ENCODE measurements at places on chromosomes 3 and 15.

GRCh38 chr3:11379238-11379823, 107.1 kb downstream of the ATG7 start:
- no peak for DNase-seq

GRCh38 chr15:87267798-87268197, 988.7 kb downstream of the NTRK3 start:
- no peak for DNase-seq

GRCh38 chr3:183148056-183148455, 14.5 kb downstream of the LAMP3 start:
- DNase-seq: no peak

GRCh38 chr3:183193762-183194689, 31.5 kb upstream of the LAMP3 start:
- no peak for DNase-seq

- DNase-seq: no peak
Observed at GRCh38 chr3:107063351-107063750, 313.9 kb upstream of the CCDC54 start.

GRCh38 chr3:100081986-100082692, 32.2 kb downstream of the FILIP1L start:
- DNase-seq: no peak

DNA sequence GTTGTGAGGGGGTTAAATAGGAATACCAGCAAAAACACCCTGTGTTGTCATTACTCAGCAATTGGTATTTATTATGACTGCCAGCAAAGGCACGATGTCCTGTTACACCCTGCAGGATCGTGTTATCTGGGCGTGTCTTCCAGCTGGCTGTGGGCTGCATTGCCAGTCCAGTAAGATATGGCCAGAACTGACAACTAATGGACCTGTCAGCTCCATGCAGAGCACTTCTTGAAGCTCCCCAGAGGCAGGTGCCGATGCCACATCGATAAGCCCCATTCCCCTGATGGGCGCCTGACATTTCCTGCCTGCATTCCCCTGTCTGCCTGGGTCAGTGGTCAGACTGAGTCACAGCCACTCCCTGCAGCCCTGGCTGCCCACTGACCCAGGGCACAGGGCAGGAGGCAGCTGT, 79.7 kb upstream of the RASGRF1 start:
- DNase-seq: no peak

Measured in stimulated activated CD8-positive, alpha-beta memory T cell treated with anti-CD3 and anti-CD28 coated beads, Interleukin-2, amount 100 ng/mL, for 1 hour (primary cell).